ENCODE measurements at places on chromosomes 2 and 18.

DNA sequence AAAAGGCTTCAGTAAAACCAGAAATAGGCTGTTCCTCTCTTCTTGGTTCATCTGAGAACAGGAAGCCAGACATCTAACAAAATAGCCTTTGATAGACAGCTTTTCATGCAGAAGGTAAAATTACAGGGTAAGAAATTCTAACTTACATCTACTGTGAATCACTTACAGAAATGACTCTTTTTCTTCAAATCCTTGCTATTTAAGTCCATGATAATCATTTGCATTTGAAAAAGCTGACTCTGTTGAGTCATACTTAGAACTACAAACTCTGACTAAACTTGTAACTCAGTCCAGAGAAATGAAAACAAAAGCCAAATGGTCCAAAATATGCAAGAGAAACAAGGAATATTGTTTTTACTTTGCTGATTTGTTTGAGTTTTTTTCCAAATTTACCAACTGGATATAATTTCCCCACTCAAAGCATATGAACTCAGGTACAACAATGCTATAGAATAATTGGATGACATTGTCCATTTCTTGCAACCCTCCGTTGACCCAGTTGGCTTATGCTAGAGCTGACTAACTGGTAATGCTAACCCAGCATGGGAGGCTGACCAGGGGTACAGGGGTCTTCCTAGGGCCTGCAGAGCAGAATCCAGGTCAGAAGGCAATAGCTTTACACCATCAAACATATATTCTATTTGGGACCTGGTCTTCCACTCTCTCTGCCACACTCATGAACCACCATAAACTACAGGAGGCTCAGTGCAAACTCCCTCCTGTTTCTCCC is 18.8 kb upstream of the MREG start:
- DNase-seq = no peak

DNA sequence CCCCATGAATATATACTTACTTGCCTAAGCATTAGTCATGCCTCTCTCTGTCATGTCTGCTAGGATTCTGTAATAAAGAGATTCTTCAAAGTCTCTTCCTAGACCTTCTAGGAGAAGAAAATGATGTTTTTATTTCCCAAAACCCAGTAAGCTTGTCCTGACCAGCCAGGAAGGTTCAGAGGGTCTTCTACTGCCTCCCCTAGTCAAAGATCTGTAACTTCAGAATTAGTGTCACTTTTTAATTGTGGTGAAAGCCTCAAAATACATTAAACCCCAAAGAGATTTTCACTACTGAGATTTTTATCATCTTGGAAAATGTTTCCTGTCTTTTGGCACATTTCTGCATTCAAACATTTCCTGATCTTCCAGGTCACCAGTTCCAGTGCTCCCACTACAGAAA is 232.9 kb upstream of the STK17B start:
- no peak for DNase-seq

DNA sequence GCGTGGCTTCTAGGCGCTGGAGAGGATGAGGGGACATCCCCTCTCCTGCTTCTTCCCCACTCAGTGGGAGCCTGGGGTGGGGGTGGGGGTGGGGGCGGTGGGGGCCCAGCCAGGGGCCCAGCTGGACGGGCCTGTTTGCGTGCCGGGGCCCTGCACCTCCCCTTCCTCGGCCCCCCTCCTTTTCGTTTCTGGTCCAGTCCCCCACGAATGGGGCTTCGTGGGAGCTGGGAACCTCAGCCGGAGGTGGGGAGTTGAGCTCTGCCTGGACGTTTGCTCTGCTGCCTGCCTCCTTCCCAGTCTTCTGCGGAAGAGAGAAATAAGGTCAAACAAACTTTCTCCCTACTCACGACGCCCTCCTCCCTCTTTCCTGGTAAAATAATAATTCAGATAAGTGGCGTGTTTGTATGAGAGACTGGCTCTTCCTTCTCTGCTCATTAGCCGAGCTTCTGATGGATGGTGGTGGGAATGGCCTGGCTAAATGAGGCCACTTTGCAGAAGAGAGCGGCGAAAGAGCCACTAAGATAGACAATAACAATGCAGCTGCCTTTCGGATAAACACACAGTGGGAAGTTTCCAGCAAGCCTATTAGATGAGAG is 782 bp downstream of the MTA3 start:
- no peak for DNase-seq

DNA sequence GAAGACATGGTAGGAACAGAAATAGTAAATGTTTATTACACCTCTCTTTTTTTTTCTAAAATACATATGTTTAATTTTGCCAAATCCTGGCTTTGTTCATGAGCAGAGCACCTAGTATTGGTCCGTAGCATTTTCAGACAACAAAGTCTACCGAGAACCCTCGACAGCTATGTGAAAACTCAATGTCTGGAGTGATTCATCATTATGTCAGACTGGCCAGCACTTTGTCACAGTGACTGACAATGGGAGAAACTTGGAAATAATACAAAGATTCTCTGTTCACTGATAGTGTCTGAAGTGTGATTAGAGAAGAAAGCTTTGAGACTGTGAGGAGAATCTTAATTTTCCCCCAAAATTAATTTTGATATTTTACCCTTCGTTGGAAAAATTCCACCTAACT is 143.0 kb downstream of the HNMT start:
- DNase-seq = no peak

DNA sequence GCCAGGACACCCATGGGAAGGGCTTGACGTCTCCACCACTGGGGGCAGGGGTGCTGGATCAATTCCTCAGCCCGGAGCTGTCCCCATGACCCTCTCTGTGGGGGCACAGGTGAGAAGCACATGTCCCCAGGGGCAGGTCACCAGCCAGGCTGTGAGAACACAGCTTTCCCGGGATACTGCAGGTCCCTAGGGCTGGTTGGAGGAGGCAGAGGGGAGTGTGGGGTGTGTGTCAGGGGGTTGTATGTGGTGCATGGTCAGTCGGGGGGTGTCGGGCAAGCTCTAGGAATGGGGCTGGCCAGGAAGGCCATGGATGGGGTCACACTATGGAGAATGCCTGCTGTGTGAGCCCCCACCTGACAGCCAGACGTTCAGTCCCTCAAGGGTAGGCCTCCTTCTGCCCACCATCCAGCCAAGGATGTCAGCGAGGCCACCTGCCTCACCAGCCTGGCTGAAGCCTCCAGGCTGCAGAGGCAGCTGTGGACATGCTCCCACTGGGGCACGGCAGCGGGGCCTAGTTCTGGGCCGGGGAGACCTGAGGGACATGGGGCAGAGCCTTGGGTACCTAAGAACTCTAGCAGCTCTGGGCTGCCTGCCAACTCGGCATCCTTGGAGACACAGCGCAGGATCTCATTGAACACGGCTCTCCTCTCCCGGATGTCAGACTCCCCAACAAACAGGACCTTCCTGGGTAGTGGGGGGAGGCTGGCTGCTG is 10.3 kb downstream of the HS1BP3 start:
- DNase-seq = no peak

GRCh38 chr2:176092270-176093144 is at the start of gene HOXD13:
Gene HOXD13 (plus strand): TSS chr2:176092721. CDS start chr2:176092891, 170 bp downstream.
- no peak for DNase-seq

DNA sequence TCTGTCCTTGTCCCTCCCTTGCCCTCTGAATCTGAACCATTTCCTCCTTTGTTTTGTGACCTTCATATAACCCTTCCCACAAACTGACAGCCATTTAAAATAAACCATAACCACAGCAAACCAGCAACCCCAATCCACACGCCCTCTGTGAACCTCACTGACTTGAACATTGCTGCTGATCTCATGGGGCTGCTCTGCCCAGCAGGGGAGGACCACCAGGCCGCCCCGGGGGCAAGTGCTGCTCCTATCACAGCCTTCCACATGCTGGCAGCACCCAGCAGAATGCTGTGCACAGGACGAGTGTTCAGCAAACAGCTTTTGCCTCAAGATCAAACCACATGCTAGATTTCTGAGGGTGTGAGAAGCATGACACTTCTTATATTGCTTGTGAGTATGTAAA is 73.9 kb upstream of the UXS1 start:
- DNase-seq = no peak

DNA sequence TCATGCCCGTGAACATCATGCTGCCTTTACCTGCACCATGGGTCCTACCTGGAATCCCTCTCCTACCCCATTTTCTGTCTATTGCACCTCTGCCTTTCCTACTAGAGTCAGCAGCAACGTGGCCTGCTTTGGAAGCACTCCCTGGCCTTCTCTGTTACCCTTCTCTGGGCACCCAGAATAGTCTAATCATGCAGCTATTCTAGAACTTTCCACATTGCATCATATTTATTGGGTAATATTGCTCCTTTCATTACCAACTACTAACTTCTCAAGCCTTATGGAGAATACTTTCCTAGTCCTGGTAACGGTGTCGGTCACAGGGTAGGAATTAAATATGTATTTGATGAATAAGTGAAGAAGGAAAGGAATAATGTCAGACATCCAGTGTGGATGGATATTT is 33.3 kb upstream of the CREG2 start:
- no peak for DNase-seq

- no peak for DNase-seq
These were observed 197.5 kb downstream of the IRS1 start for GRCh38 chr2:226601881-226602662.

- DNase-seq = no peak
These were observed 34.8 kb downstream of the C1D start for GRCh38 chr2:68027959-68028358.

DNA sequence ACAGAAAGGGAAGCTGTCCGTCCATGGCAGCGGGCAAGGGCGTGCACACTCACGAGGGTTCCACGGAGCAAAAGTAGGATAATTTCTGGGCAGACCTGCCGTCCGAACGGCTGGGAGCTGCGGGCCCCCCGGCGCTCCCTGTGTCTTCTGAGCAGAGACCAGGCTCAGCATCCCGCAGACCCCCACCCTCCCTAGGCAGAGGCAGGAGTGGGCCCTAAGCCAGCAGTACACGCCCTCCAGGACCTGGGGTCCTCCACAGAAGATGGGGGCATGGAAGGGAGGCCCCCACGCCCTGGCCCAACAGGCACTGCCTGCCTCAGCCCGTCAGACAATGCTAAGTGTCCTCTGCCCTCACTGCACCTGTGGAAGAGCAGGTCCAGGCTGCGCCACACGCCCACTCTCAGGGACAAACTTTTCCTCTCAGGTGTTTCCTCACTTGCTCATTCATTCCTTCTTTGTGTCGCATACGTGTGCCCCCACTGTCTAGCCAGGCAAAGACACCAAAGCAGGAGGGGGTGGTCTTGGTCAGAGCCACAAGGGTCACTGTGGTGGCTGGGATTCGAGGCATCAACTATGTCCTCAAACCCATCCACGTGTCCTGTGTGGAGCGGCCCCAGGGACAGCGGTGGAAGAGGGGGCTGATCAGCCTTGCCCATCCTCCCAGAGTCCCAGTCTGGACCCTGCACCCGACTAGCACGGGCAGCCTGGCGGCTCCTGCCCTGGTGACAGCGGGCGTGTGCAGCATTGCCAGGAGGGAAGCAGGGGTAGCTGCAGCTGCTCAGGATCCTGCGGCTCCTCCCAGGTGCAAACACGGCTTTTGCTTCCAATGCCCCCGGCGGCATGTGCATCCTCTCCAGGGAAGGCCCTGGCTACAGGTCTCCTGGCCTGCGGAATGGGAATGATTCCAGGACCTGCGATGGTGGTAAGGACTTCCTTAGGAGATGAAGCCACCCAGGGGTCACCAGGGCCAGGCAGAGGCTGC is 2.4 kb upstream of the GPC1 start:
- no peak for DNase-seq

- DNase-seq = no peak
These were observed 132.8 kb upstream of the CTDP1 start for GRCh38 chr18:79546781-79547272.

DNA sequence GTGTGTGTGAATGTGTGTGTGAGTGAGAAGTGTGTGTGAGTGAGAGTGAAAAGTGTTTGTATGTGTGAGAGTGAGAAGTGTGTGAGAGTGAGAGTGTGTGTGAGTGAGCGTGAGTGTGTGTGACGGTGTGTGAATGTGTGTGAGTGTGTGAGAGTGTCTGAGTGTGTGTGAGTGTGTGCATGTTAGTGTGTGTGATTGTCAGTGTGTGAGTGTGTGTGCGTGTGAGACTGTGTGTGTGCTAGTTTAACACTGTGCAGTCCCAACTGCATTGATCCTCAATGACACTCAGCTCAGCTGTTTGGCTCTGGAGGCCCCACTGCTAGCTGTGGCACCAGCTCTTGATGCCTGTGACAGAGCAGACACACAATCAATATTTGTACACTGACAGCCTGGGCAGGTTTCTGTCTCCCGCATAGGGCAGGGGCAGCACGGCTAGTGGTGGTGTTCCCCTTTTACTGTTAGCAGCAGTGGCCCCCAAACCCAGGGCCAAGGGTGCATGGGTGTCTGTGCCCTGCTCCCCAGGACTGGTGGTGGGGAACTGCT is 135.0 kb downstream of the INHBB start:
- DNase-seq = no peak

DNA sequence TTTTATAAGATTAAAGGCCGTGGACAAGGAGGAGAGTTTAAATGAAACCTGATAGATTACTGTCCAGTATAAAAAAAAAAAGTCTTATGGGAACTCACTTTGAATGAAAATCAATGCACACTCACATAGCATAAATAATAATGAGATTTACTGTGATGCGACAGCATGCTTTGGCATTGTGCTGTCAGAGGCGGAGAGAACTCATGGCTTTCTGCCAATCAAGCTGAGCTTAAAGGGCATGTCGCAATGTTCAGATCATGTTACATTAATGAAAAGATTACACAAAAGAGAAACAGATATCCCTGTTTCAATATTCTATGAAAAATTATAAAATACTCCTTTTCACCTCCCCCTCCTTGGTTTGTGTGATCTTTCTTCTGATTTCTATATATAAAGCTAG is 310.8 kb downstream of the ERBB4 start:
- DNase-seq = peak; percentile 11

GRCh38 chr2:1817256-1818051 is 73.1 kb upstream of the PXDN start:
- no peak for DNase-seq

DNA sequence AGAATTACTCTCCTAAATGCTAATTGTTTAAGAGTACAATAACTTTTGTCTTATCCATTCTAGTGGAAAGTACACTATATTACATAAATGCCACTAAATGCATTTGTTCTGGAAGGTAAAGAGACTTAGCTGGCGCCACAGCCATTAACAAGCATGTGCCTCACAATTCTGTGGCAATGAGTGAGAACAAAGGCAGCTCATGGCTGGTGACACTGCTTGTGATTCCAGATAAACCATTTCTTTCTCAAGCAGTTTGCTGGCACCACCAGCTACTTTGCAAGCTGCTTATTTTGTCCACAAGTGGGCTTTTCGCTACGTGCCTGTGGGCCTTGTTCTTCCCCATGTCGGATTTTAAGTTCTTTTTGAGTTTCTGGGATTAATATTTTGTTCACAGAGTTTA is 147.6 kb upstream of the SMAD7 start:
- no peak for DNase-seq

GRCh38 chr2:42922790-42923579 is 130.6 kb upstream of the HAAO start:
- no peak for DNase-seq

DNA sequence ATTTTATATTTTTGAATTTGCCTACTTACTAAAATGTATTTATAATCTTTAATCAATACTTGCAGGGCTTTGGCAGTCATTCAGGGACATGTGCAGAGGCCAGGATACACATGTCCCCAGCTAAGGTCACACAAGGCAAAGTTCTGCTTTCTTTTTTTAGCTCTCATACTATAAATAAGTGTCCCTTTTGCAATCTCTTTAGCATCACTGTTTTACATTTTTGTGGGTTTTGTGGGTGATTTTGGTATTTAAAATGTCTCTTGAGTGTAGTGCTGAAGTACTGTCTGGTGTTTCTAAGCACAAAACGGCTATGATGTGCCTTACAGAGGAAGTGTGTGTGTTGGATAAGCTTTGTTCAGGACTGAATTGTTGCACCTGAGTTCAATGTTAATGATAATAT is 309.0 kb upstream of the GULP1 start:
- DNase-seq = no peak

- DNase-seq = no peak
These were observed 378.6 kb downstream of the DPP10 start for GRCh38 chr2:114821055-114821454.

Measured in renal cortex interstitium (tissue), 15 donors.